Stimulated activated CD8-positive, alpha-beta memory T cell treated with anti-CD3 and anti-CD28 coated beads, Interleukin-4, amount 100 ng/mL, for 1 hour (primary cell): ENCODE measurements at places on chromosomes 6 and 20.

DNA sequence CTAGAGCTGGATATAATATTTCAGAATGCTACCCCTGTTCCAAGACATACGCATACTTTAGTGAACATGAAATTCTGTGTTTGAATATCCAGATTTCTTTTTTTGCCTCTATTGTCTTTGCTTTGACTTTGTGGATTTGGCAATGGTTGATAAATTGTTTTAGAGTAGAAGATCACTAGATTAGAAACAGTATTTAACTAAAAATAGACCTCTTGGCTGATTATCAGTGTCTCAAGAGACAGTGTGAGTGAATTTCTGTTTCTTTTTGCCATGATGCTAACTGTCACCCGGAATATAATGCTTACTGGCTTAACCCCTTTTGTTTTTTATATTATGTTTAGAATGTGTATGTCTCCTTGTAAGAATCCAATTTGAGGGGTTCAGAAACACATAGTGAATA lies 102.5 kb downstream of the PLCB1 start:
- DNase-seq: no peak

- DNase-seq: no peak
Observed at GRCh38 chr6:129575378-129576118, 134.4 kb downstream of the ARHGAP18 start.

DNA sequence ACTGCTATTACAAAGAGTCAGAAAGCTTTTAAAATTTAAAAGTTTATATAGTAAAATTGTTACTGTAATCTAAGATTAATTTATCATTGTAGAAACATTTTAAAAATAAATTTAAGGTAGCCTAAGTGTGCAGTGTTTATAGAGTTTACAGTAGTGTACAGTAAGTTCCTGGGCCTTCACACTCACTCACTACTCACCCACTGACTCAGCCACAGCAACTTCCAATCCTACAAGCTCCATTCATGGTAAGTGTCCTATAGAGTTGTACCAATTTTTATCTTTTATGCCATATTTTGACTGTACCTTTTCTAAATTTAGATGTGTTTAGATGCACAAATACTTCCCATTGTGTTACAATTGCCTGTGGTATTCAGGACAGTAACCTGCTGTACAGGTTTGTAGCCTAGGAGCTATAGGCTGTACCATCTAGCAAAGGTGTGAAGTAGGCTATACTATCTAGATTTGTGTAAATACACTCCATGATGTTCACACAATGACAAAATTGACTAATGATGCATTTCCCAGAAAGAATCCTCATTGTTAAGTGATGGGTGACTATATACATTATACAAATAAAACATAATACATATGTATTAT lies 10.2 kb upstream of the TMEM170B start:
- DNase-seq: no peak

DNA sequence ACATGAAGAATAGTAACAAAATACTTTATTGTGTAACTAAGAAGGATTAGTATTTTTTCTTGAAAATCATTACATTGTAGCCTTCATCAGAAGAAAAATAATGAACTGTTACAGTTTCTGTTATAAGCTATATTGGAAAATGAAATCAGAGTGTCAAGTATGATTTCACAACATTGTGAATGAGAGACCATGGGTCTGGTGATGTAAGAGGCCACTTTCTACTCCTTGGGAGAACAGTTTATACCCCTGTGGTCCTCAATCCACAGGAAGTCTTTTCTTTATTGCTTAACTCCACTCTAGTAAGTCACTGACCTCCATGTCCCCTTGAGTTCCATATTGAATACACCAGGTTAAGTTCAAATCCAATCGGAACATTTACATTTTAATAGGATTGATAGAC lies 218.7 kb upstream of the FERMT1 start:
- no peak for DNase-seq

- no peak for DNase-seq
Observed at GRCh38 chr6:131721161-131721560, 10.3 kb upstream of the CTAGE9 start.

DNA sequence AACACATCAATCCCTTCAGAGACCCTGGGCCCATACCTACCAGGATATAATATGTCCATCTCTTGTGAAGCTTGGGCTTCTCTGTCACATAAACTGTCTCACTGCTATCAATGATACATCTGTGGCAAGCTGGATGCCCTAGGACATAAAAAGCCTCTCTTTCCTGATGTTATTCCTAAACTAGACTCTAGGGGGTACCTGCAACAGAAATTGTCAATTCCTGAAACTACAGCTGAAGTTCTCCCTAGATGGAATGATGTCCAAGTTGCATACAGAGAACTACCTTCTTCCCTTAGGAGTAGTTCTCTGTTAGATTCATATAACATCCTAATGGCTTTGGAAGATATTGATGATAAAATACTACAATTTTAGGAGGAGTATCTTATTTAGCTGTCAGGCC lies 35.8 kb downstream of the TBX18 start:
- no peak for DNase-seq

DNA sequence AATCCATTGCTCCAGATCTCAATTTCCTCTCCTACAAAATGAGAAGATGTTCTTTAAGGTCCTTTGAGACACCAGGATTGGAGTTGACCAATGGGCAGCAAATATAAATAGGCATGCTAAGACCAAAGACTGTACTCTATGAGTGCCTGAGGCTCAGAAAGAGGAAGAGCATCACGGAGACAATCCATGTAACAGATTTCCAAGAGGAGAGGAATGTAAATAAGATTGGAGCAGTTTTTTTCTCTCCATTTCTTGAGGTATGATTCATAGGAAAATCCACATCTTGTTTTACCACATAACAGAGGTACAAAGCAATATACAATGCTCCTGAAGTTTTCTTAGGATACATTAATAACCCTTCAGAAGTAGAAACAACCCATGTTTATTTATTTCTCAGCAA lies 109.8 kb downstream of the UBE3D start:
- no peak for DNase-seq

GRCh38 chr20:58613061-58613854 lies 37.8 kb upstream of the STX16 start:
- DNase-seq: no peak

GRCh38 chr6:82494367-82494766 lies 130.8 kb downstream of the TPBG start:
- no peak for DNase-seq

GRCh38 chr20:50856475-50857041 lies 61.7 kb downstream of the BCAS4 start:
- DNase-seq: no peak

- DNase-seq: no peak
Observed at GRCh38 chr6:19301980-19302379, 535.2 kb upstream of the ID4 start.

DNA sequence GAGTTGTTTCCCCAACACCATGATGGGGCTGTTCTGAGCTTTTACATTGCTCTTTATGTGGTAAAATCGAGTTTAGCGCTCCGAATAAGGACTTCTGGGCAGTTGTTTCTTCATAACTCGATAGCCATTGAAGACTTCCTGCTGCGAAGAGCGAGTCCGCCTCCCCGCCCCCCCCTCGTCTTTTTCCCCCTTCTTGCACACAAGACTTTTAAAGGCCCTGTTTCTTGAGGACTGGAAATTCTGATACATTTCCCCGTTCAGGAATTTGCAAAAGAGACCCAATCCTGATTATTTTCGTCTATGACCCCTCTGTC lies 1.5 kb upstream of the CITED2 start:
- DNase-seq: no peak

DNA sequence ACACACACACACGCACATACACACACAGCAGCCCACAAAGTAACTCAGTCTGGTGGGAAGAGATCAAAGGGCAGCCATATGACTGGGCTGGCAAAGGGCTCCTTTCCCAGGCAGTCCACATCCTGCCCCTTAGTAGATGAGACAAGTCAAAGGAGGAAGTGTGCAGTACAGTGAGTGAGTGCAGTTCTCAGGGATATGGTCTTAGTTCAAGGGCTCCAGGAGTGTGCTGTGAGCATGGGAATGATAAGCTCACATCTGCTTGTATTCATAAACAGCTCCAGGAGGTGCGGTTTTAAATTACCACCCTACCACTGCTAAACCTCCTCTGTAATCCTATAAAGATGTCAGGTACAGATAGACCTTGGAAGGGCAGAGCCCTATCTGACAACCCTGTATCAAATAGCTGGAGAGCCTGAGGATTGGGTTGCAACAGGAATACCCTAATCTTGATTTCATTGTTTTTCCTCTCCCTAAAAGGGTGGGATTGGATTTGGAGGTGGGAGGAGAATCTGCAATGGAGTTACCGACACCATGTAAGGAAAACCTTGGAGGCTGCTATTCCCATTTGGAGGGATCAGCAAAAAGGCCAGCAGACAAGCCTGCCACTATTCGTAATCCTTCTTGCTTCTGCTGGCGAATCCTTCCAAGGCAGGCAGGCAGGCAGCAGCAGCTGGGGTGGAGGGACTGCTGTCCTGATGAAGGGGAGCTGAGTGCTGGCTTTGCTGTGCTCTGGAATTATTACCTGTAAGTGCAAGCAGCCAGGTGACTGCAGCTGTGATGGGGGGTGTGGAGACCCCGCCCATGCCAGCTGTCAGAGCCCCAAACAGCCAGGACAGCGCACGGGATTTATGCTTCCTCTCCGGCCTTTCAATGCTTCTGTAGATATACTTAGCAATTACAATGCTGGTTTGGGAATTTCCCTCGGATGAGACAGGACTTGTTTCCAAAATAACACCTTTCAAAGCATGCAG lies 342.7 kb downstream of the PRL start:
- no peak for DNase-seq

DNA sequence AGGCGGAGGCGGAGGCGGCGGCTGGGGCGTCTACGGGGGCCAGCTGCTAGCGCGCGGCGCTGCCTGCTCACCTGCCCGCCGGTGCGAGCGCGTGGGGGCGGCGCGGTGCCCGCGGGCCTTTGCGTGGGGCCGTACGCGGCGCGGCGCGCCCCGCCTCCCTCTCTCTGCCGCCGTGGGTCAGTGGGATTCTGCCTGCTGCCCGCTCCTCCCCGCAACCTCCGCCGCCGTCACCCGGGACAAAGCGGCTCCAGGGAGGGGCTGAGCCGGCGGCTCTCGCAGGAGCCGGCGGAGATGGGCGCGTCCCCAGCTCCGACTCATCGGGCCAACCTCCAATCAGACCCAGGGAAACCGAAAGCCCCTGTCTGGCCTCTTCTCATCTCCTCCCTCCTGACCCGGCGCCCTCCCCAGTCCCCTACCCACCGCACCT lies at the start of gene RCAN2:
RCAN2 (minus strand) TSS at position 249 of the 427 bp plus-strand sequence.
- DNase-seq: no peak

DNA sequence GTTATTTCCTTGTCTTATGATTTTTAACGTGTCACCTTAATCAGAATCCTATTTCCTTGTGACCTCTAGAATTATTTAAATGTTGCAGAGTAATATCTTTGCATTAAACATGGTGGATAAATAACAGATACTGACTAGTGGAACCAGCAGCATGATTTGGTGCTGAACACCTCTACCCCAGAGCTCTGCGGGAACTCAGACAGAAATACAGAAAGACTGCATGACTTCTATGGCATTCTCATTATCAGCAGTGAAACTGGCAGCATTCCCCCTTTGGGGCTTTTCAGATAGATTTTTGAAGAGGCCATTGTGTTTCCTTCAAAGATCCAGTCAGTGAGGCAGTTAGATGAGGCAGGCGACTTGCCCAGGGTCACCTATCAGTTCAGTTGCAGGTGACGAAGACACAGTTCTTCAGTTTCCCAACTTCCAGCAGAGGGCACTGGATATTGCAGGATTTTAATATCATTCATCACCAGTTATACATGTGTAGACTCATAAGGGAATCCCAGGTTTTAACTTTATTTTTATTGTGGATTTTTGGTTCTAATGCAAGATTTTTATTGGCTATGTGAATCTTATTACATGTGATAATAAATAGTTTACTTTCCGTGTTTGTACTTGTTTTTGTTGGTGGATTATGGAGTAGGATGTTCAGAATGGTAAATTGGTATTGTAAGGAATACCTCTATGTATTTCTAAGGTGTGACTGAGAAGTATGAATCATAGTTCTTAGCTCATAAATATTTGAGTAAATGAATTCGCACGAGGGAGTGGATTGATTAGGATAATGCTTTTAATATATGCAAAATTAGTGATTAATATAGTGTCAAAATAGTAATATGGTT lies 81.3 kb downstream of the AFDN start:
- no peak for DNase-seq

GRCh38 chr6:37515712-37516075 lies 16.0 kb upstream of the CCDC167 start:
- no peak for DNase-seq

- no peak for DNase-seq
Observed at GRCh38 chr6:98831057-98831958, 3.1 kb upstream of the POU3F2 start.

- DNase-seq: no peak
Observed at GRCh38 chr20:21920211-21920610, 214.7 kb downstream of the PAX1 start.

DNA sequence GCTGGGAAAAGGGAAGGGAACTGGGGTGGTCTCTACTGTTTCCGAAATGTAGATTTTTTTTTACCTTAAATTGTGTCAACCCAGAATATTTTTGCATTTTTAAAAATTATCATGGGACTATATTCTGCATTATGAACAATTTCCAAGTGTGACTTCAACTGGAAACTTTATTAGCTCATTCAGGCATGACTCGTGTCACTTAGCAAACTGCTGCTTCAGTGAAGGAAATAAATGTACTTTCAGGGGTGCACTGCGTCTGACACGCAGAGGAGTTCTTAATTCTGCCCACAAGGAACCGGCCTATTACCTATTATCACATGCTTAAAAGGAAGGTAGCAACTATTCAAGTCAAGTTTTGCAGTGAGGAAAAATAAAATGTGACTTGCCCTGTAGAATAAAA lies 291.3 kb upstream of the PRDM1 start:
- no peak for DNase-seq

DNA sequence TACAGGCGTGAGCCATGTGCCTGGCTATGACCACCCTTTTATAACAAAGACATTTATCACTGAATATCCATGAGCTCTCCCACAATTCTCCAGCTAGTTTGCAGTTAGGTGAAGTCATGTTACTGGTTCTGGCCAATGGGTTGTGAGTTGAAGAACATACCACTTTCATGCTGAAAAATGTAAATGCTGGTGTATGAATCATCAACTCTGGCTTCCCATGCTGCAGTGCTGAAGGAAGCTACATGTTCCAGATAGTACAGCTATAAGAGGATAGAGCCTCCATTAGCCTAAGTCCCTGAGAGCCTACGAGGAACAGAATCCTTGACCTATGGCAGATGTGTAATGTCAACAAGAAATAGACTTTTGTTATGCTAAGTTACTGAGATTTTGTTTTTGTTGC lies 180.4 kb downstream of the BTBD9 start:
- no peak for DNase-seq
